CD4-positive, alpha-beta T cell treated with Interleukin-4 for 1 hour (primary cell): ENCODE measurements at places on chromosomes 3 and 15.

DNA sequence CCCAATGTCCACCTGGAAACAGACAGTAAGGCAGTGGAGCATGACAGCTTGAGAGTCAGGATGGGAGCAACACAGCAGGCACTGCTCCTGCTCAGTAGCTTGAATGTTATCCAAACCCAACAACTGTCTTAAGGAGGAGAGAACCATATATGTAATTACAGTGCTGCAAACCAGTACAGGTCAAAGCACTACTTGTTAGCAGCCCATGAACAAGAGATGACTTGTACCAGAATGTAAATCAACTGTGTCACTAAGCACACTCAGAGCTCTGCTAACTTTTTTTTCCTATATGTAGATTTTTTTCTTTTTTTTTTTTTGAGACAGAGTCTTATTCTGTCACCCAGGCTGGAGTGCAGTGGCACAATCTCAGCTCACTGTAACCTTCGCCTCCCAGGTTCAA, 87.1 kb downstream of the ANO10 start:
- DNase-seq, result no peak

DNA sequence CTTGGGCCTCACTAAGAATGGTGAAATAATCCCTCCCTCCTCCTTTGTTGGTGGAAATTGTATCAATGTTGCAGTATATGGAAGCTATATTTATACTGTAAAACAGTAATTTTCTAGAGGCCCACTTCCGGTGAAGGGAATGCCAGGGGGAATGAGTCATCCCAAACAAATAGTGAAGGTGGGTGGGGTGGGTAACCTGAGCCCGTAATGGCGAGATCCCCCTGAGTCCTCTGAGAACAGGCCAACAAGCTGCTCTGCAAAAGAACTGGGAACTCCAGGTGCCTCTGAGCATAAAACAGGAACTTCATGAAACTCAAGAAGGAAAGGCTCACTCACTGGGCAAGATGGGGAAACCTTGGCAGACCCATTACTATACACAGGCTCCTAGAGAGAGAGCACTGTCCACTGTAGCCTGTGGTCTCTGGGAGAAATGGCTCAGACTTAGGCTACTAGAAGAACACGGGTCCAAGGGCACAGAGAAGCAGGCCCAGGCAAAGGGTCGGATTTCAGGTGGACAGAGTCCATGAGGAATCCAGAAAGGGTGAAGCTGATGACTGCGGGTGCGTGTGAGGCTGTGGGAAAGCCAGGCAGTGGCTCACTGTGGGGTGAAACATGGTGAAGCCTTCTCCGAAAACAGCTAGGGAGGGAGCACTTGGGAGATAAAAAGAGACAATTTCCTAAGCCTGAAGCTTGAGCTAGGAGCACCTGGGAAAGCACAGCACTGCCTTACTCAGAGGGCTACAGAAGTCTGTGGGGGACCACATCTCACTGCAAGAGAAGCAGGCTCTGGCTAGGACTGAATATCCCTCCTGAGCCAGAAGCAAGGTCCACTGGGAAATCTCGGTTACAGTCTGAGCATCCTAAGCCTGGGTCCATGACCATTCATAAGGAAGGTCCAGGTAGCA, 19.8 kb downstream of the LARP6 start:
- no peak for DNase-seq

DNA sequence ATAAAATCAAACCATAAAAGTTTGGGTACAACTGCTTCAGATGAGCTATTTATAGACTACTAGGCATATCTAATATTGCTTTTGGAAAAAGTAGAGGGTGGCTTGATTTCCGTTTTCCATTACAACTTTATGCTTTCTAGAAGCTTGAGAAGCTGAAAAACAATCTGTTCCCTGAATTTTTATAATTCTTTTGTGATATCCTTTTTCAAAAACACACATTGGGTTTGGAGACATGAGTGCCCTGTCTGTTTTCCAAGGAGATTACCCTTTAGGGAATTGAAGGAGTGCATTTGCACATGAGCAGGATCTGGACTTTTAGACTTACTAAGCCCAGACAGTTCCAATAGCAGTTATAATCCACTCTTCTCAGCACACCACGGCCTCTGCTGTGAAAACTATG, 49.5 kb upstream of the FILIP1L start:
- DNase-seq, result no peak

DNA sequence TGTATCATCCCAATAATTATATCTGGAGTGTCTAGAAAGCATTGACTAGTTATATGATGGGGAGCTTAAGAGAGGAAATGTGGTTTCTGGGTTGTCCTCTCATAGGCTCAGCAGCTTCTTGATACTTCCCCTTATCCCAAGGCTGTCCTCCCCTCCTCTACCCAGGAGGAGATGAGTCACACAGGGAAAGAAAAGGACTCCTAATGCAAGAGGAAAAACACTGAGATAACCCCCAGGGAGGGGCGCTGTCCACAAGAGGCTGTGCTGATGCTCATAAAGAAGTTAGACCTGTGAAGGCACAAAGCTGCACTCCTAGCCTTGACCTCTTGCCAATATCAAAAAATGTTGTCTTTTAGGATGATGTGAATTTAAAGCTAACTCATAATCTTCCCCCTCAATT, 28.8 kb upstream of the GYG1 start:
- no peak for DNase-seq

- DNase-seq, result no peak
Observed at GRCh38 chr15:77440378-77440999, 19.8 kb downstream of the HMG20A start.

DNA sequence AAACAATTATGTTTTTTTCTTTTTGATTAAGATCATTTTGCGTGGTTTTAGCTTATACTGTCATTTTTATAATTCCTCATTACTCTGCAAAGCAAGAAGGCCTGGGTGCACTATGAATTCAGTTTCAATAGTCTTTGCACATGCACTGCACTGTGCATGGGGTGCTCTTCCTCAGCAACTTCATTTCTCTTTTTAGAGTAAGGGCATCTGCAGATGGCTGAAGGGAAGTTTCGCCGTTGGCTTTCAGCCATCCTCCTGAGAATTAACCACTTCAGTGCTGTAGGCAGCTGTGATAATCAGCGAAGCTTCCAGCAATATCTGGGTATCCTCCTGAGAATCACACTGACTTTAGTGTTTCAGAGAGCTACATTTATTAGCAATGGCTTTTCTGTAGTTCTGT, 284.8 kb downstream of the GBE1 start:
- no peak for DNase-seq

- no peak for DNase-seq
Observed at GRCh38 chr3:32994045-32994444, 42.6 kb downstream of the CCR4 start.

DNA sequence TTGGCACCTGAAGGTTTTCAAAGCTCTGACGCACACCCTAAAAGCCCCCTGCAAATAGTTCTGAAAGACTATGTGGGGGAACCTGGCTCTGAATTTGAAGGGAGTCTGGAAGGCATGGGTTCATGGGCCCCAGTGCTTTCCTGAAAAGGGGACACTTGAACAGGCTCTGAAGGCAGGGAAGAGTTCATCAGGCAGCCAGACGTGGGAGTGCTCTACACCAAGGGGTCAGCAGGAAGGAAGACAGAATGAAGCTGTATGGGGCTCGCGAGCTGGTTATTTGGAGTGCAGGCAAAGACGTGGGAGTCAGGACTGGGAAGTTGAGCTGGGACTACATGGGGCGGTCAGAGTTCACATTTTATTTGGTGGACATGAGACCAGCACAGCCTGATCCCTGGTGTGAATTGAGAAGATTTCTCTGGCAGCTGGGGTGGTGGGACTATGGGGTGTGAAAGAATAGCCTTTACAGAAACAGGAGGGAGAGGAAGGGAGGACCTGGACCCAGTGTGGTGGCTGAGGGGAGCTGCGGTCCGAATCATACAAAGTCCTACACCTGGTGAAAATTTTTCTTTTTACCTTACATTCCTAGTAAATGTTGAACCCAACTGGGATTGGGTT, 12.6 kb downstream of the ABHD6 start:
- DNase-seq, result no peak

- DNase-seq, result no peak
Observed at GRCh38 chr3:186683979-186684378, 18.2 kb downstream of the HRG start.

DNA sequence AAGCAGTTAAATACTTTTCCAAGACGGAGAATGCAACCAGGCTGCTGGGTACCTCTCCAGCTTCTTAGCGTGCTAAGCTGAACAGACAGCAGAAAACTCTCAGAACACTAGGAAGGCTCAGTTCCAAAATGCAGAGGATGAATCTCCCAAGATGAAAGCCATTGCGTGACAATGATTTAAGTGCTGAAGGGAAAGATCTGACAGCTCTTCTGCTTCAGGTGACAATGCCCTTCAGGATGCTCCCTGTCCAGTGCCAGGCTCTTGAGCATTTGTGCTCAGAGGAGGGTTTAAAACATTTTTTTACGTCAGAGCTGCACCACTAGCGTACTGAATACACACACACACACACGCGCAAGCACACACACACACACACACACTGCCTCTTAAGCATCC, 26.3 kb downstream of the ARHGEF3 start:
- DNase-seq, result no peak

DNA sequence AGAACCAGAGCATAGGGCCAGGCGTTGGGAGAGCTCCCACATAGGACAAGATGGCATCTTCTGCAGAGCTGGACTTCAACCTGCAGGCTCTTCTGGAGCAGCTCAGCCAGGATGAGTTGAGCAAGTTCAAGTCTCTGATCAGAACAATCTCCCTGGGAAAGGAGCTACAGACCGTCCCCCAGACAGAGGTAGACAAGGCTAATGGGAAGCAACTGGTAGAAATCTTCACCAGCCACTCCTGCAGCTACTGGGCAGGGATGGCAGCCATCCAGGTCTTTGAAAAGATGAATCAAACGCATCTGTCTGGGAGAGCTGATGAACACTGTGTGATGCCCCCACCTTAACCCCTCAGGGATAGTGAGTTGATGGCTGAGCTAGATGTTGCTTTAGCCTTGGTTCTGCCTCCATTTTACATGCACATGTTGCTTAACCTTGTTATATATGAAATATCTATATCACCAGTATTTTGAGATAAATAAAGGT, at the start of gene PYDC2:
Gene PYDC2, plus strand, starts transcription at position 51 of the 483 bp plus-strand sequence. Its CDS starts 0 bp downstream, at position 51.
- no peak for DNase-seq

DNA sequence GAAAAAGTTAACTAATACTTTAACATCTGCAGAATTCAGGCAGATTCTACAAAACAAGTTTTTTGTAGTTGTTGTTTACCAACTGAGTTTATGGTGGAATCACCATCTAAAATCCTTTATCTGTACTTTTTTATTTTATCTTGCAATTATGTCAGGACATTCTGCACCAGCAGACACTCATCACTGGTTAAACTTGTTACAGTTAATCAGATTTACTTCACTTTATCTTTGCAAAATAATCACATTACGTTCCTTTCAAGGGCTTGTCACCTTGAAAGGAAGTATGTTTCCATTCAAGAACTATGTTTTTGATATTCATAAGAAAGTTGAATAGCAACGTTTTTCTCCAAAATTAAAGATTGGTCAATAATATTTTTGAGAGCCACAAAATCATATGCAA, 796.6 kb upstream of the ROBO1 start:
- no peak for DNase-seq

DNA sequence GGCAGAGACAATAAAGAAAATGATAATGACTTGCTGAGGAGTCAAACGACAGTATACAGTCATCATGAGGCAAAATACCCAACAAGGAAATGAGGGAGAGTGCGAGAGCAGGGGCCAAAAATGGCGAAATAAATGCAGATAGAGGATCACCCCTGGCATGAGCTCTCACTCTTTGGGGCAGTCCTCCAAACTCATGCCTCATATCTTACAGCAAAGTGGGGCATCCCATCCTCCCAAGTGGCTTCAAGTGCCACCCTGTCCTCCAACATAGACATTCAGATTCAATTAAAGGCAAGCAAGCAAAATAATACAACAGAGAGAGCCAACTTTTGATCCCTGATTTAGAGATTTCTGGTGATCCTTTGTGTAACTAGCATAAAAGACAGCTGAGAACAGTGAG, 278.4 kb downstream of the GBE1 start:
- no peak for DNase-seq
